ENCODE measurements at places on chromosomes 5 and 9.

- ATAC-seq = no peak
Observed at GRCh38 chr9:134187110-134187531, 22.8 kb upstream of the RNU6ATAC start.

- ATAC-seq = no peak
Observed at GRCh38 chr5:9774472-9775079, 144.4 kb upstream of the TAS2R1 start.

DNA sequence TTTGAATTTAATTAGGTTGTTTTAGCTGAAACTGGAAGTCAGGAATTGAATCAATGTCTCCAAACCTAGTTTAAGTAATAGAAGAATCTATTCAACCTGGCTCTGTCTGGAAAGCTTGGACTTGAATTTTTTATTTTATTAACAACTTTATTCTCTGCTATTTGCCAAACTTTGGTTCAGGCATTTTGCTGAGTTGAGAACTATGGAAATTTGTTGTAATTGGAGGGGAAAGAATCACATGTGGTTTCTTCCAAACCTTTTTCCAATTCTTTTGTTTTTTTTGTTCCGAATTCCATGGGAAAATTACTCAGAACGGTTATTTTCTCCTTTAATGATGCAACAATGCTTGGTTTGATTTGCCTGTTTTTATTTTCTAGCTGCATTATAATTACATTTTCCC lies 98.2 kb upstream of the RPS23 start:
- no peak for ATAC-seq

GRCh38 chr5:157047898-157048297 lies 11.0 kb downstream of the HAVCR1 start:
- no peak for ATAC-seq

DNA sequence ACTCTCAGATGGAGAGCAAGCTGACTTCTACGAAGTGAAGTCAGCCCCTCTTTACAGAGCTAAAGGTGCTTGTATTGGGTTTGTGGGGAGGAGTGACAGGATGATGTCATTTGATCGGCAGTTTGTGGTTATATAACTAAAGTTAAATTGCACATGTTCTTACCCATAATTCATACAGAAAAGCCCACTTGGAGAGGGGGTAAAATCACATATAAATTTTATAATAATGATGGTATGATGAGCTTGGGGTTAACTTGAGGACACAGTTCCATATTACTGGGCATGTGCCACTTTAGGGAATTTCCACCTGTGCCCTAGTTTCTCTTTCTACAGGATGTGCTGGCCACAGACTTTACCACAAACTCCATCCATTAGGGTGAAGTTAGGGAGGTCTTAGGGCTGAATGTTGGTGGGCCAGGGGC lies 1178.6 kb upstream of the CDH9 start:
- peak; percentile 39 for ATAC-seq

DNA sequence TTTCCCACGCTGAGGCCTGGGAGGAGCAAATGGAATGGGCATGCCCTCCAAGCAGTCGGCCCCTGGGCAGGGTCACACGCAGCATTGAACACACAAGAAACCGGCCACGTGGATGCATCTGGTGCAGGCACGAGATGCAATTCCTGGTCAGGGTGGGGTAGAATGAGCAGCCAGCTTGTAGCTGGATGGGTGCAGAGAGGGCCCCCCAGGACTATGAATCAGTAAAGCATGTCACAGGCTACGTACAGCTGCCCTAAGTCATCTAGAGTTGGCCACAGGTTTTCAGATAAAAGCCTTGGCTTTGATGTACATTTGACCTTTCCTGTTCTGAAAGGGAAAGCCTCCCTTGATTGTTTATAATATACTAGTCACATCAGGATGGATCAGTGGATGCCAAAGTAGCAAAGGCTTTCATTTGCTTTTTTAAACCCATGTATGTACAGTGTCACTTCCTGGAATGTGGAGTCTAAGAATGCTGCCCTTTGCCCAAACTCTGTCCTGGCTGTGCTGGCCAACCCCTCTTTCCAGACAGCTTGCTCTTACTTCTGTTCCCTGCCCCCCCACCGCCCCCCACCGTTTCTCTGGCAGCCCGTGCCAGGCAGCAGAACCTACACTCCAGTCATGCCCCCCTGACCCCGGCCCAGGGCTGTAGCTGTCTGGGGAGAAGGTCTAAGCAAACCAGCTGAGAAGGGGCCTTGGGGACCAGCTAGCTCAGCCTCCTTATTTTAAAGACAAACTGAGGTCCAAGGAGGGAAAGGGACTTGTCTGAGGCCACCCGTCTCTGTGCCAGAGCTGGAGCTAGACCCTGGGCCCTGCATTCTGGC lies 169.2 kb downstream of the HSPA4 start:
- no peak for ATAC-seq

GRCh38 chr5:177423671-177424070 lies 2.8 kb upstream of the GRK6 start:
- ATAC-seq = no peak

- ATAC-seq = no peak
Observed at GRCh38 chr5:72248410-72248981, 71.5 kb downstream of the MRPS27 start.

DNA sequence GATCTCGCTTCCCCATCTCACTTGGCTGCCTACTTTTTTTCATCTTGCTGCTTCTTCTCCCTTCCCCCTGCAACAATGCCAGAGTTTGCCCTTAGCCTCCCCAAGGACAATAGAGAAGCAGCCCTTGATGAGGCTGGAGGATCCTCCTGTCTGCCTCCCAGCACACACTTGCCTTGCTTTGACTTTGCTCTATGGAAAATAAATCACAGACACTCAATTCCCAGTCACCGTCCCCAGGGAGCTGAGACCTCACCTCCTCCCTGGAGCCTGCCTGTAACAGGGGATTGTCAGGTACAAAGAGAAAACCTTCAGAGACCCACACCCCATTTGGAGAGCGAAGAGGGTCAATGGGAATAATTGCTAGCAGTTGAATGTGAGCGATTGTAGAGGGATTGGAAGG lies 242.1 kb upstream of the ZNF462 start:
- ATAC-seq = no peak

DNA sequence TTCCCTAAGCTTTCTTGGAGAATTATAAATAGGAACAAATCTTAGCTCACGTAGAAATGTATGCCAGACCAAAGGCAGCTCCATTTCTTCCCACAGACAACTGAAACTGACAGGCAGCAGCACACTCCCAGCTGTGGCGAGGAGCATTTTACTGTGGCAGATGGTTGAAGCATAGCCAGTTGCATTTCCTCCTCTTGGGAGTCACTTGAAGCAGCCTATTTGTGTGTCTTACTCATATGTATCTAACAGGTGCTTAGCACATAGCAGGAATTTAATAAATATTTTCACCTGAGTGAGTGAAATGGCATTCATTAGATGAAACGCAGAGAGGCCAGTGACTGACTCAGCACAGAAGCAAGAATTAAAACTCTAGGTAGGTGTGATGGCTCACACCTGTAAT lies 12.3 kb upstream of the MTMR12 start:
- ATAC-seq = no peak

DNA sequence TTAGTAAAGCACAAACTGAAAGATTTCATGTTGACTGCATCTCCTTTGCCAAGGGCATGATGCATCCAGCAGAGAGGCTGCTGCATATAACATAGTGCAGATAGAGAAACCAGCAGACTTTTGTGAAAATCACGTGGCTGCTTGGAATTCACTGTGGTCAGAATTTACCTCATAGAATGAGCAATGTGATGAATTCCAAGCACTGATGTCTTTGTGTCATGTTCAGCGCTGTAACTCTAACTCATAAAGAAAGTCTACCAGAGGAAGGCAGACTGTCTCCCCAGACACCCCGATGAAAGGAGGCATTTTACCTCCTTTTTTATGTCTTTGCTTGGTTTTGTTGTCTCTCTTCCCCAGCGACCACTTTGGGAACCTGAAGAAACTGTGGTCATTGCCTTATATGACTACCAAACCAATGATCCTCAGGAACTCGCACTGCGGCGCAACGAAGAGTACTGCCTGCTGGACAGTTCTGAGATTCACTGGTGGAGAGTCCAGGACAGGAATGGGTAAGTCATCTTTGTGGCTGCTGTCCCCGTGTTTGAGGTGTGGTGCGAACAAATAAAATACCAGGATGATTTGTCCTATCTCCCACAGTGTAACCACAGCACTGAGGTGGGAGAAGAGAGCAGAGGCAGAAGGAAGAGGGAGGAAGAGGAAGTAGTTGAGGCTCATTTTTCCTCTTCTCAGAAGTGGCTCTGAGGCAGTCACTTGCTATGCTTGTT lies 42.0 kb downstream of the ITK start:
- ATAC-seq = peak; percentile 69

DNA sequence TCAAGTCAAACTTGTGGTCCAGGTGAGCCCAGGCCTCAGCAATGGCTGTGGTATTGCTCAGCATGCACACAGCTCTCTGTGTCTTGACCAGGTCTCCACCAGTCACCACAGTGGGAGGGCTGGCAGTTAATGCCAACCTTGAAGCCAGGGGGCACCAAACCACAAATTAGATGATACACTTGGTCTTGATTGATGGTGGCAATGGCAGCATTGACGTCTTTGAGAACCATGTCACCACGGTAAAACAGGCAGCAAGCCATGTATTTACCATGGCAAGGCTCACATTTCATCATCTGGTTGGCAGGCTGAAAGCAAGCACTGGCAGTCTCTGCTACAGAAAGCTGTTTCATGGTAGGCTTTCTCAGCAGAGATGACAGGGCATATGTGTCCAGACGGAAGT lies 40.0 kb downstream of the NIM1K start:
- peak; percentile 40 for ATAC-seq

- ATAC-seq = no peak
Observed at GRCh38 chr5:60357302-60357701, 342.7 kb downstream of the DEPDC1B start.

- peak; percentile 95 for ATAC-seq
Observed at GRCh38 chr9:130053504-130054324, at the start of gene GPR107. Gene GPR107, plus strand, starts transcription at chr9:130053906. Its CDS starts 27 bp downstream, at chr9:130053933.

DNA sequence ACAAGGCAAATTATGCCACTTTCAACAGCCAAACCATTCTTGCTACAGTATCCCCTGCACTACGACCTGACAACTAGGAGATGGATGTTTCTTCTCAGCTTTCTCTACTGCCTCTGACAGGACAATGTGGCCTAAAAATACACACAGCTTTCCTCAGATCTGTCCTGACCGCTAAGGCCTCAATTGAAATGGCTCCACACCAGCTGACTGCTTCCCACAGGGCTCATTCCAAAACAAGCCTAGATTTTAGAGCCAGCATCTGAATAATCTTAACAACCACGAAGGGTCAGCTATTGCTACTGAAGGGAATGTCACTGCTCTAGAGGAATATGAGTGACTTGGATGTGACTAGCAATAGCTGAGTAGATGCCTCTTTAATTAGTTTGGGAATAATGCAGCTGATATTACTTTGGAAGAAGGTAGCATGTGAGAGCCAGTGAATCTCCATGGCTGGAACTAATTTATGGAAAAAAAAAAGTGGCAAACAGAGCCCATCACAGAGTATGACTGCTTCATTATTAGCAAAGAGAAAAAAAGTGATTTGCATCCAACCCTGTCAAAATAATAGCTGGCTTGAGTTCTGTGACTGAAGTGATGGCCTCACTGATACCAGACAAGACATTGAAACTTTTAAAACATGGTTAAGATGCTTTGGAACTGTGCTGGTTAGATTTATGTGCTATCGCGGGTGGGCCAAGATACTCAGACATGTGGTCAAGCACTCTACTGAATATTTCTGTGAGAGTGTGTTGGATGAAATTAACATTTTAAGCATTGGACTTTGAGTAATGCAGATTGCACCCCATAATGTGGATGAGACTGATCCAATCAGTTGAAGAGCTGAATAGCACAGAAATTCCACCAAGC lies 450.2 kb downstream of the NR2F1-AS1 start:
- ATAC-seq = no peak

GRCh38 chr9:69173891-69174615 lies at the start of gene TJP2:
Gene TJP2, plus strand, starts transcription at chr9:69174277. Its CDS starts 96 bp downstream, at chr9:69174373.
- ATAC-seq = peak; percentile 7

- no peak for ATAC-seq
Observed at GRCh38 chr5:74148321-74148720, 492.2 kb downstream of the ENC1 start.

DNA sequence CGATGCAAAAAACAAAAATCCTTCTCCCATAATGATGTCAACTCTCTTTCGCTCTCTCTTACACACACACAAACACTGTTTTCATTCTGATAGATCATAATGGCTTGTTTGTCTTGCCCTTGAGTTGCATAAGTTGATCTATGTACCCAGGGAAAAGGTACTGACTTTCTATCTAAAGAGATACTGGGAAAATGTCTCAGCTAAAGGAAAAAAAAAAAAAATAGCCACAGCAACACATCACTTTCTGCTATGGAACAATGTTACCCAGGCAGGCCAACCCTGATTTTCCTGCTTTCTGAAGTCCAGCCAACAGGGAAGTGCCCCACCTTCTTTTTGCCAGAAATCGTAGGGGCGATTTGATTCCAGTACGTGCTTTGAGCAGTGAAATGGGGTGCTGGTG lies 212.6 kb upstream of the ACTBL2 start:
- no peak for ATAC-seq

DNA sequence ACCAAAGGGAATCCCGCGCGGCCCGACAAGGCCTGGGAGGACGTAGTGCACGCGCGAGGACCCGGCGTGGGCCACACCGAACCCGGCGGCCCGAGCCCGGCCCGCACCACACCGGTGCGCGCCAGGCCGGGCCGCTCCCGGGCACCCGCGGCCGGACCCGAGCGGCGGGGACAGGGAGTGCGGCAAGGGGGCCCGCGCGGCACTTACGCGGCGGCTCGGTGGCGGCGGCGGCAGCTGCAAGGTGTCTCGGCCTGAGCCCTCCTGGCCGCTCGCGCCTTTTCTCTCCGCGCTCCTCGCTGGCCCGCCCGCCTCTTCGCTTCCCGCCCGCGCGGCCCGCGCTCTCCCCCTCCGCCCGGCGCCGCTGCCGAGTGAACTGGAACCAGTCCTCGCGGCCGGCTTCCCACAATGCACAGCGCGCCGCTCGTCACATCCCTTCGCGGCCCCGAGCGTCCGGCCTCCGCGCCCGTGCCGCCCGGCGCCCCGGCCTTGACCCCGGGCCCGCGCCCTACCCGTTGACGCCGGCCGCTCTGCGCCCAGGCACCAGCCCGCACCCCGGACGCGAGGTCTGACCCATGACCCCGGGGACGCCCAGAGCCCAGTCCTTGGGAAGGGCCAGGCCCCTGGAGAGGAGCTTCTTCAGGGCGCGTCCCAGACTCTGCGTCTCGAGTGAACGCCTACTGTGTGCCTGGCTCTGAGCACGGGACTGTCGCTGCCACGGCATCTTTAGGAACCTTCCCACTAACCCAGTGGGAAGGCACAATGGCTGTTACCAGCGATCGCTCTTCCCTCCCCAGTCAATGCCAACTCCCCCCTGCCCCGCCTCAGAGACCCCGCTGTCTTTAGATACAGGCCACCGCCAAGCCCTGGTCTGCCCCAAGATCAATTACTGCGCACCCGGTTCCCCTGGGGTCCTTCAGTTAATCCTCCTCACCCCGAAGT lies at the start of gene MACROH2A1:
TSS of gene MACROH2A1 (minus strand) at position 377 of the 939 bp plus-strand sequence. CDS start 10,138 bp downstream, outside the sequence.
- ATAC-seq = peak; percentile 92

DNA sequence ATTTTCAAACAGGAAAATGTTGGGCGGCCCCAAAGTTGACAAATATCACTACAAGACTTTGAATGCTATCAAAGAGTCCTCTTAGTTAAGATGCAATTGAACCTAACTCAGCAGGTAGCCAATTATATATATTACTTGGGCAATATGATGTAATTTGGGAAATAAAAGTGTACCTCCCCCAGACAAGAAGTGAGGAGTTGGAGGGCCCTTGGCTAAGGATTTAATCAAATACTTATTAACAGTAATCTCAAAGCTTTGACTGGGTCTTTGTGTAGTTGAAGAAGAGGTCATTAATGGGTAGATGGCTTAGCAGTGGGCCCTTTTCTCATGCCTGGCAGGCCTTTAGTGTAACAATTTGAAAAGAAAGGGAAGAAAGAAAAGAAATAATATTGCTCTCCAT lies 599.0 kb downstream of the CSNK1G3 start:
- no peak for ATAC-seq

GRCh38 chr9:82255481-82256176 lies 267.1 kb downstream of the SPATA31D1 start:
- no peak for ATAC-seq

- no peak for ATAC-seq
Observed at GRCh38 chr9:131697097-131697496, 42.8 kb downstream of the RAPGEF1 start.
